ENCODE measurements at places on chromosomes 3 and 15.

- no peak for DNase-seq
These were observed 8.2 kb downstream of the RCN2 start for GRCh38 chr15:76939715-76940114.

DNA sequence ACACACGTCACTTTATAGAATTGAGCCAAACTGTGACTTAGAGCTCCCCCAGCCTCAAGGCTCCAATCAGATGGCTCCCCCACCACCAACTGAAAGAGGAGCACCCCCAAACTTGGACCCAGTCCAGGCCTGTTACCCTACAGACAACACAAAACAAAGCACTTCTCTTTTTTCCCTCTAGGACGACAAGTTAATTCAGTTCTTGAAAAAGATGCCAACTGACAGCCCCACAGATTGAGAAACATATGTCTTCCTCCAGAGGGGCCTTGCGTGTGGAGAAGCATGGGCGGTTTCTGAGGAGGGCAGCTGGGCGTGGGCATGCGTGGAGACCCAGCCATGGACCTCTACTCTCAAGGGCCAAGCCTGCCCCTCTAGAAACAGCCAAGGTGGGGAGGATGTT lies 229.5 kb downstream of the SHQ1 start:
- no peak for DNase-seq

- DNase-seq, result no peak
These were observed 9.7 kb downstream of the RHCG start for GRCh38 chr15:89486726-89487050.

DNA sequence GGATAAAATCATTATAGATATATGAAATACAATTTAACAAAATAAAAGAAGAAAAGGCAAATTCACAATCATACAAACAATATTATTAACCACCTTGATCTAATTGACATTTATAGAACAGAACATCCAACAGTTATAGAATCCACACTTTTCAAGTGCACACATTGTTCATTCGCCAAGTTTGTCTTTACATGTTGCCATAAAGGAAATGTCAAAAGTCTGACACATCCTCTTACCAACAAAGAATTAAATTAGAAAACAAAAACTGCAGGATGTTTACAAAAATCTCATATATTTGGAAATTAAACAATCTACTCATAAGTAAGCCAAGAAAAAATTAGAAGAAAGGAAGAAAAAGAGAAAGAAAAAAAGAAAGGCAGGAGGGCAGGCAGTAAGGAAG lies 909.2 kb upstream of the EPHA6 start:
- DNase-seq, result no peak

GRCh38 chr3:133157716-133158115 lies 119.5 kb downstream of the TMEM108 start:
- DNase-seq, result no peak

DNA sequence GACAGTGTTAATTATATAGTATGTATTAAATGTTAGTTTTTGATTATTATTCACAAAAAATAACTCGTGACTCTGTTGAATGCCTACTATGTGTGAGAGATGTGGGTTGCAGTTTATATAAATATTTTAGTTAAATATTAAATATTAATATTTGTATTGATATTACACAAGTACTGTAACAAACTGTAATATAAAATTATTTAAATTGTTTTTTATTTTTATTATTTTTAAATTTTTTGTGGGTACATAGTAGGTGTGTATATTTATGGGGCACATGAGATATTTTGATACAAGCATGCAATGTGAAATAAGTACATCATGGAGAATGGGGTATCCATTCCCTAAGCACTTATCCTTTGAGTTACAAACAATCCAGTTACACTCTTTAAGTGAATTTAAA lies 196.1 kb upstream of the ZNF717 start:
- no peak for DNase-seq

GRCh38 chr3:7632305-7632704 lies 771.4 kb downstream of the GRM7 start:
- DNase-seq, result no peak

GRCh38 chr15:45429941-45430792 lies 51.8 kb upstream of the GATM start:
- peak; percentile 78 for DNase-seq

GRCh38 chr3:169871129-169871886 lies 1.6 kb upstream of the LRRC31 start:
- DNase-seq, result peak; percentile 22

DNA sequence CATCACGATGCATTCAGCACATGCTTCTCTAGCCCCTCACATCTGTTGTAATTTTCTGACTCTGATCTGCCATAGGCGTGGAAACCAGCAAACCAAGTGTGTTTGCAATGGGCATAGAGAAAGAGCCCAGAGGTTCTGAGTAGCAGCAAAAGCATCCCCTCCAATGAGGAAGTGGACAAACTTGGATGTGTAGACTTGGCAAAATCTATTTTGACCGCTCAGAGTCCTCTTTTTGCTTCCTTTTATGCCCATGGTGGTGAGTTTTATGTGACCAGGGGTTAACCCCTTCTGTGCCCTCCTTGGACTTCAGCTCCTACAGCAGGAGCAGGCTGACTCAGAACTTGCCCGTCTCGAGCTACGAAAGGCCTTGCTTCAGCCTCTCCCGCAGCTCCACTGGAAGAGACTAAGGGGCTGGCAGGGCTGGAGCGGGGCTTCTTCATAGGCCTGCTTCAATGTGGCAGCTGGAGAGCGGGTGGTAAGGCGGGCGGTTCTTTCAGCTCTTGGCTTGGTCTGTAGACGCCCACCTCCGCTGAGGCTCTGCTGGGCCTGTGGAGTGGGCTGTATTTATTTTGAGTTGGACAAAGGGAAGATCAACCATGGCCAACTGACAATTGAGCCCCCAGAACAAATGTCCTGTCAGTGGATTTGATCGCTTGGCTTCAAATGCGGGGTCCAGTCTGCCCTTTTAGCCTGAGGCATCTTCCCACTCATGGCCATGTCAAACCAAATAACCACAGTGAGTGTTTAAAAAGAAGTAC lies 6.5 kb upstream of the ETV5 start:
- DNase-seq, result no peak

DNA sequence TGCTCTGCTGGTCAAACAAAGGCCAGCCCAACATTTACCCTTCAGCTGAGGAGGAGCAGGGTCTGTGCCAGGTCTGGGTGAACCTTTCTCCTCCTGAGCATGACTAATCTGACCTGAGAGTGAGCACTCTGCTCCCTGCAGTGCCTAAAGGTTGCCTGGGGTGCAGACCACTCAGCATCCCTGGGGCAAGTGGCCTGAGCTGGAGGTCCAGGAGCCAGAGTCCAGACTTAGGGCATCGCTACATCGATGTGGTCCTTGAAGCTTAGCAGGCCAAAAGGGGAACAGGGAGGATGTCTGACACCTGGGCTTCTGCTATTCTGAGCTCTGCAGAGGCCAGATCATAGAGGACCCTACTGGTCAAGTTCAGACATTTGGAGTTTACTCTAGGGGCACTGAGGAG lies 119.1 kb downstream of the FAM43A start:
- no peak for DNase-seq

- DNase-seq, result no peak
These were observed 93.7 kb downstream of the NPTN start for GRCh38 chr15:73539212-73540128.

- no peak for DNase-seq
These were observed 1.2 kb downstream of the BNC1 start for GRCh38 chr15:83283138-83283812.

- no peak for DNase-seq
These were observed 15.1 kb downstream of the PLSCR5 start for GRCh38 chr3:146589899-146590508.

GRCh38 chr3:57048728-57049127 lies 11.7 kb upstream of the SPATA12 start:
- no peak for DNase-seq

DNA sequence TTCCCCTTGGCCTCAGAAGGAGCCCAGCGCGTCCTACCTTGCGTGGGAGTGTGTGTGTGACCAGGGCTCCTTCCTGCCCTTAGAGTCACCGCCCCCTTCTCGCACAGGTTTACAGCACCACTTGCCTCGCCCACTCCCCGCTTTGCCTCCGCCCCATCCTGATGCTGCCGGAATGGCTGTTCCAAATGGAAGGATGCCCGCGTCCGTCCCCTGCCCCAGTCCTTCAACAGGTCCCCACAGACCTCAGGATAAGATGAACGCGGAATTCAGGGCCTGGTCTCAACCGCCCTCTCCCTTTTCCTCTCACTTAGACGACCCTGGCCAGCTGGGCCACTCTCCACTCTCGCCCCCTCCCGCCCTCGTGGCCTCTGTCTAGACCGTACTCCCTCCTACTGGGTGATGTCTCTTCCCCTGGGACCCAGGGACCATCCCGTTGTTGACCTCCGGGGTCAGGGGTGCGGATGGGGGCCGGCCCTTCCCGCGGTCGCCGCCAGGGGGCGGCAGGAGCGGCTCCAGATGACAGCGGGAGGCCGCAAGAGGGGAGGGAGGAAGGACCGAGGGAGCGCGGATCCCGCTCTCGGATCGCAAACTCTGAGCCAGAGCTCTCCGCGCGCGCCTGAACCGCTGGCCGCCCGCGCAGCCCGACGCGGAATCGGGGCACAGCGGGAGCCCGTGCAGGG lies at the start of gene THSD4:
Gene THSD4 (plus strand): TSS at position 585 of the 680 bp plus-strand sequence.
- DNase-seq, result peak; percentile 15

GRCh38 chr3:16364323-16364722 lies 99.3 kb downstream of the OXNAD1 start:
- no peak for DNase-seq

DNA sequence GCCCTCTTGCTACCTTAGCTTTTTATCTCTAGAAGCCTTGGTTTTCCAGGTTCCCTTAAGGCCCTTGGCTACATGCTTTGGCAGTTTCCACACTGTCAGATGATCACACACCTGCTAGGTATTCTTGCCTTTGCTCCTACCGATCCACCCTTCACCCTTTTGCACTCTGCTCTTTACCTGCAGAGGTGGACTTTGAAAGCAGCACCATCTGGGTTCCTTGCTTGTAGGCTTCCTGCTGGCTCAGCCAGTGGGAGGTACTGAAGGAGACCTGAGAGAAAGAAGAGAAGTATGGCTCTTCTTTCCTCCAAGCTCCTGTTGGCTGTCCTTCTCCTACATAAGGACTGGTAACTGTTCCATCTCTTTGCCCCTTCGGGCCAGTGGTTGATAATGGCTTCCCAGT lies 7.3 kb upstream of the ZNF592 start:
- no peak for DNase-seq

Measured in CD4-positive, alpha-beta T cell treated with Interleukin-6 at 100 ng/mL for 8 hours (primary cell).